ENCODE measurements at places on chromosomes 1 and 21.

DNA sequence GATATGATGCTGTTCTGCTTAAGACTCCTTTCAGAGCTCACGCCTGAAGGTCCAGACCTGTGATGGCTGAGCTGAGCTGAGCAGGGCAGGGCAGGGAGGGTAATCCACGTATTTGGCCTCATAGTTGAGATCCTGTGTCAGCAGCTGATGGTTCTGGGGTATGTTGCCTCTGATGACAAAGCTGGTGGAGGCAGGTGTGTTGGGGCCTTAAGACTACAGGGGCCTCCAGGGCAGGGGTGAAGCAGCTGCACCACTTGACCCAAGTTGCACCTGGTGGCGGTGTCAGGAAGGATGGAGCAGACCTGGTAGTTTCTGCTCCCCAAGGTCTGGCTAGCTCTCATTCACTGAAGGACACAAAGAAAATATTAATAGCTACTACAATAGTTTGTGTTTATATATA lies 57.0 kb downstream of the FCRL5 start:
- DNase-seq, result no peak

GRCh38 chr1:12368646-12369045 lies 138.8 kb downstream of the VPS13D start:
- DNase-seq, result no peak

- DNase-seq, result no peak
These were observed 14.3 kb upstream of the CD34 start for GRCh38 chr1:207925210-207925609.

DNA sequence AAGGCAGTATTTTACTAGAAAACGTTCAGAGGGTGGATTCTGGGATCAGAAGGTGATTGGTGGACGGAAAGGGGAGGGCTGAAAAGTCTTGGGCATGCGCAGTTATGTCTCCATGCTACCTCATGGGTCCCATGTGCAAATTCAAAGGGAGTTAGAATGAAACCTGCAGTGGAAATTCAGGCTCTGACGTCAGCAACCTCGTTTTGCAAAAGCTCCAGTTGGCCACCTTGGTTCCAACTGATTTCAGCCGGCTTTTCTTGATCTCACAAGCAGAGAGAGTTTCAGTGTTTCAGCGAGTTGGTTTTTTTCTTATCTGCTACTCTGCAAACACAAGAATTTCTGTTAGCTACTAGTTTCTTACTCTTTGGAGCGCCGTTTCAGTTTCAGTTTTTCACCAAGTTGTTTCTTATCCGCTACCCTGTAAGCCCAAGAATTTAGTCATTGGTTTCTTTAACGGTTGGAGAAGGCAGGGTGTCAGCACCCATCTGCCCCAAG lies 69.8 kb upstream of the PGBD5 start:
- DNase-seq, result no peak

GRCh38 chr1:37274486-37274885 lies 199.9 kb upstream of the ZC3H12A start:
- DNase-seq, result no peak

DNA sequence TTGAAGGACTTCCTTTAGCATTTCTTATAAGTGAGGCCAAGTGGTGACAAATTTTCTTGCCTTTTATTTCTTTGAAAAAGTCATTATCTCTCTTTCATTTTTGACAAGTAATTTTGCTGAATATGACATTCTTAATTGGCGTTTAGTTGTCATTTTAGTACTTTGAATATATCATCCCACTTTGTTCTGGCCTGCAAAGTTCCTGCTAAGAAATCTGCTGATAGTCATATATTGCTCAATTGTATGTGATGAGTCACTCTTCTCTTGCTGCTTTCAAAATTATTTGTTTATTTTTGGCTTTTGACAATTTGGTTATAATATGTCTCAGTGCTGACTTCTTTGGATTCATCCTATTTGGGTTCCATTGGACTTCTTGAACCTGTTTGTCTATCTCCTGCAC lies 312.6 kb downstream of the DUSP10 start:
- DNase-seq, result no peak

- DNase-seq, result no peak
These were observed 40.4 kb downstream of the ZNF691 start for GRCh38 chr1:42886800-42887199.

GRCh38 chr1:8443558-8444194 lies 125.8 kb downstream of the SLC45A1 start:
- no peak for DNase-seq

DNA sequence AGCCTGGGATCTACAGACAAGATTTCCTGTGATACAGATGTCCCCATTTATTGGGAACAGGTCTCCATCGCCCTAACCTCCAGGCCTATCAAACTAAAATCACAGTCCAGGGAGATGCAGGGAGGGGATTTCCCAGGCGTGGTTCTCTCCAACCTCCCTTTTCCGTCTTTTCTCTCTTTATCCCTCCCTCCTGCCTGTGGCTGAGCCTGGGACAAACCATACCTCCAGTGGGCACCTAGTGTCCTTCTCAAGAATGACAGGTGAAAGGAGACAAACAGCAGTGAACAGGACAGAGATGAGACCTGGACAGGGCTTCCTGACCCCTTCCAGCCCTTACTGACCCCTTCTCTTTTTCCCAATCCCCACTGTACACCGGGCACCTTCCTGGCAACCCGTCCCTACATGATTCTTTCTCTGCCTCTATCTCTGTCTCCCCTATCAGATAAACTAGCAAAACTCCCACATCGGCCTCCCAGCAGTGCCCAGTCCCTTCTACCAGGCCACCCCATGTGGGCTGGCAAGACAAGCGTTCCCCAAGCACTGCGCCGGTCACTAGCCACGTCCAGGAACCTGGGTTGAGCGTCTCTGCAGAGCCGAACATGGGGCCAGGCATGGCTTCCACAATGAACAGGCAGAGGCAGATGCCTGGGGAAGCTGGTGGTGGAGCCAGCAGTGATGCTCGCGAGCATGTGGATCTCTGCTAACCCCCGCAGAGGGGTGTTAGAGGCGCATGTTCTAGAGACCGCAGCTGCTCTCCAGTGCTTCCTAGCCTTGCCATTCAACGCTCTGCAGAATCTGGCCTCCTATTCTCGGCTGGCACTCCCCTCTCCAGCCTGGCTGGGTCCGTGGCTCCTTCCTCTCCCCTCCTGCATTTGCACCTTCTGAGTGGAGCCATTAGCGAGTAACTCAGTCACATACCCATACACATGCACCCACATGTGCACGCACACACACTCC lies 54.7 kb downstream of the ELK4 start:
- DNase-seq, result no peak

GRCh38 chr1:234065794-234066447 lies 161.4 kb downstream of the SLC35F3 start:
- peak; percentile 15 for DNase-seq

DNA sequence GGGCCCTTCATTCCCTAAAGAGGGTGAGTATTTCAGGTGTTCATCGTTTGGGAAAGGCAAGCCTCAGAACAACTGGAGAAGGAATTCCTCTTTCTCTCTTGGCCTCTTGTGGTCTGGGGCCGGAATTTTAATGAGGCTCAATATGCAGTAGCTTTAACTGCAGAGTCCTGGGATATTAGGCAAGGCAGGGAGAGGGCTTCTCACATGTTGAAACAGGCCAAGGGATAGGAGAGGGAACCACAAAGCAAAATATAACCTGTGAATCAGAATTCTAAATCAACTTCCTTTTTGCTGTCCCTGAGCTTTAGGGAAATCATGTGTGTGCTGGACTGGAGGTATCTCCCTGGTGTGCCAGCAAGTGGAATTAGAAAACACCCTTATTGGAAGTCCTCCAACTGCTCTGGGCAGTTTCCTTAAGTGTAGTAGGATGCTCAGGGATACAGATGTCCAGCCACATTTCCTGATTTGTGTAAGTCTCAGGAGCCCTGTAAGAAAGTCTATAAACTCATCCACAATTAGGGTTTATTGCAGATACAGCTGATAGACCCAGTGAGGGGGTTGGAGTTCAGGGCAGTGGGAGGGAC lies 215.8 kb upstream of the ZRANB2 start:
- DNase-seq, result no peak

GRCh38 chr21:14913638-14914037 lies 151.2 kb downstream of the NRIP1 start:
- no peak for DNase-seq

- DNase-seq, result no peak
These were observed 290.6 kb downstream of the NFIA start for GRCh38 chr1:61372944-61373343.

DNA sequence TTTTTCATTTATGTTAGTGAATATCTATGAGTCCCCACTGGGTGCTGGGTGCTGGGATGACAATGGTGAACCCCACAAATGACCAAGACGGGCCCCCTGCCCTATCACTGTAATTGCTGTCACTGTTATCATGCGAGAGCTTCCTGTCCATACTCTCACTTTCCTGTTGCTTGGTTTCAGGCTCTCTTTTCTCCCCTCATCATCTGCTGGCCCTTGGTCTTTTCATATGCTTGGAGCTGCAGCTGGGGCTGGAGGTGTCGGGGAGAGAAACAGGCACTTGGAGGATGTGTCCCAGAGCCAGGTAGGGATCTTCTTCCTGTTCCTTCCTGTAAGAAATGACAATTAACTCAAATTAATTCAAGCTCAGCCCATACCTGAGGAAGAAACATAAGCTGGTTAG lies 348.0 kb downstream of the PTPRU start:
- no peak for DNase-seq

DNA sequence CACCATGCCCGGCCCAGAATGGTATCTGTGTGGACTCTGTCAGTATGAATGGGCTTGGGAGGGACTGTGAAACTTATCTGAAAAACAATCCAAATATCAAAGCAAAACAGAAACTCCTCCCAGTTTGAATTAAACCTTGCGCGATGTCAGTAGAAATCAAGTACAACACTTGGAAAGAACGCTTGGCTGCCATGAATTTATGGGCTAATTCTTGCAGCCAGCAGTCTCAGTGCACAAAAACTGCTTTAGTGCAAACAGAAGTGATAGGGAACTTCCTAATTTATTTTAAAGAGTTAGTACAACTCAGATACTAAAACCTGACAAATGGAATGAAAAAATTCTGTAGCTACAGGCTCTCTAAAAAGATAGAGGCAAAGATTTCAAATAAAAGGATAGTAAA lies 8.5 kb downstream of the CLCA1 start:
- no peak for DNase-seq

- DNase-seq, result no peak
These were observed at the start of gene MR1 for GRCh38 chr1:181033799-181034451. MR1 (plus strand) TSS chr1:181033983; CDS start chr1:181034008, 25 bp downstream.

GRCh38 chr1:155978325-155978972 lies at the start of gene ARHGEF2:
ARHGEF2 (minus strand) TSS chr1:155978547; CDS start chr1:155978427, 120 bp downstream.
- DNase-seq, result peak; percentile 32

DNA sequence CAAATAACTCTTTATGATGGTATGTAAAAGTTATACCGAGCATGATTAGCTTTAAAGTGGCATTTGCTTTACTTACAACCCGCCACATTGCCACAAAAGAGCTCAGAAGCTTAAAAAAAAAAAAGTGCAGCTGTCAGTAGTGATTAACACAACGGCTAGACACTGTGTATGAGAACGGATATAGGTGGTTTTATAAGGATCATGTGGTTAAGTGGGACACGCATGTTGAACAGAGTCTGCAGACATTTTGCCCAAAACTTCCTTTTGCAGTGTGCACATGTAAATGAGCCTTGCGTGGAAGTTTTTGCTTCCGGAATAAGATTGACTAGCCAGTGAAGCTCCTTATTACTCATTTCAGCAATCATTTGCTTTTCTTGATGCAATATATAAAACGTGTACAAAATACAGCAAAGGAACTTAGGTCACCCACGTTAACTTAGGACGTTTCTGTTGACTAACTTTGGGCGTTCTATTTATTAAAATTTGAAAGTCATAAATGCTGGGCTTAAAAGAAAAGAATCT lies 58.7 kb upstream of the RGS1 start:
- no peak for DNase-seq

- no peak for DNase-seq
These were observed 1.4 kb downstream of the FOXD2 start for GRCh38 chr1:47439017-47439818.

- DNase-seq, result no peak
These were observed 5.0 kb downstream of the IGSF21 start for GRCh38 chr1:18112611-18113010.

DNA sequence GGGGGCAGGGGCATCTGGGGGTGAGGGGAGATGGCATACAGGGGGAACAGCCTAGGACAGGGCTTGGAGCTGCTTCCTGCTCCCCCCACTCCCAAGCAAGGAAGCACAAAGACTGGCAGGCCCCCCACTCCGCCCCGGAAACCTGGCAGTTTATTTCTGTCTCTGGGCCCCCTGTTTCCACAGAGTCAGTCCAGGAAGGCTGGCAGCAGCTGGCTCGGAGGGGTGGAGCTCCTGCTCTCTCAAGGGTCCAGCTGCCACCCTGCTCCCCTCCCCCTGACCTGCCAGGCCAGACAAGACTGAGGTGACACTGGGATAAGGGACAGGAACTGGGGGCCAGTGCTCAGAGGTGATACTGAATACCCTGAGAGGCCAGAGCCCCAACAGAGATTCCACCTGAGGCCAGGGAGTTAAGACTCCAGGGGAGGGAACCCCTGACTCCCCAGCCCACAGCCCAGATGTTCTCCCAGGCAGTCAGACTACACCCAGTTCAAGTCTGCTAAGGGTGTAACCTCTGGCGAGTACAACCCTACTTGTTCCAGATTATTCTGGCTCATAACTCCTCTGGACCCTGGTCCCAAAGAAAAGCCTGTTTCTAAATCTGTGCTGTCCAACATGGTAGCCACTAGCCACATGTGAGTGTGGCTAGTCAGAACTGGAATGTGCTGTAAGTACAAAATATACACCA lies 26.3 kb downstream of the AHDC1 start:
- DNase-seq, result no peak

DNA sequence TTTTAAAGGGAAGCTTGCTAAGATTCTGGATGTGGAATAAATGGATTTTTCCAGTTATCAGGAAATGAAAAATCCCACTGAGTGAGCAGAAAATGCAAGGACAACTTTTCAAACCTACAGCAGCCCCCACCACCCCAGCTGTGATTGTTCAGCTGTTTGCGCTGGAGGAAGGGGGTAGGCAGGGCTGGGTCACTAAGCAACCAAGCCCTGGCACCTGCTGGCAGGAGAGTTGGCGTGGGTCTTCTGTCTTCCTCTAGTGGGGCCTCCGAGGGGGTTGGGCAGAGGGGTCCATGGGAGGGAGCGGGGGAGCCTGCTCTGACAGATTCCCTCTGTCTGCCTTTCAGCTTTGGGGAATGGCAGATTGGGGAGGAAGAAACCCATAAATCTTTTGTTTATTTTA lies 45.3 kb downstream of the EIF2D start:
- no peak for DNase-seq

DNA sequence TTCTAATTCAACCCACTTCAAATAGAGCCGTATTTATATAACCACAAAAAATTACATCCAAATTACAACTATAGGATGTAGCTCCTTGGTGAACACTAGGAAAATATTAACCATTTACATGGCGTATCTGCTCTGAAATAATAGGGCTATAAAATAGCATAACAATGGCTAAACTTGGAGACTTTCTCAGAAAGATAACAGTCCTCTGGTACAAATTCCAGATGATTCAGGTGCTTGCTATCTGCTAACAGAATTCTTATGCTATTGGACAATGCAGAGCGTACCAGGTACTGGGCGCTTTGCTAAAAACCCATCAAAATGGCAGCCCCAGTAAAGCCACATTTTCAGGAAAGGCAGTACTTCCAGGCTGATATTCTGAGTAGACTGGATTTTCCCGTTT lies 209.7 kb upstream of the C8B start:
- no peak for DNase-seq
